ENCODE measurements at places on chromosomes 7 and 10. TPM values are rescaled to one million over a fixed set of nuclear protein-coding genes. Genes with fewer than 3 reads are reported as not detected.
A peak's percentile ranks its signal among the peaks of the same experiment; 100 is the strongest.

SLC39A12 gene
- total RNA-seq, result not detected

- DNase-seq, result no peak
Measured at GRCh38 chr10:93313798-93314197, 168.3 kb downstream of the MYOF start.

OR2A5 gene
- total RNA-seq, result not detected

DNA sequence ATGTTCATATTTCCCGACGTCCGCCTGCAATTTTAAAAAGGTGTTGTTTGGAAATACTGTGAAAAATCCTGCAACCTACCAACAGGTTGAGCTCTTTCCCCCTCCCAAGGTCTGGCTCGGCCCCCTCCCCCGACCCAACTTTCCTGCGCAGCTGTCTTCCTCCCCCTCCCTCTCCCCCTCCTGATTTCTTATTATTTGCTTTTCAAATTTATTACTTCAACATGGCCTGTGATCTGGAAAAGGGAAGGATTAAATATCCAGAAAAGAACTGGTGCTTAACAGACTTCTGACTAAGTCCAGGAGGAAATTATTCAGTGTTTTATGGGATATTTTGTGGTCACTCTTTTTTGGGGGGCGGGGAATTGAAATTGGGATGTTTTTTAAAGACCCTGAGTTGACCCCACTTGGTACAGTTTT is 2.4 kb downstream of the ARID5B start:
- DNase-seq, result no peak

GRCh38 chr10:47107007-47107747 is 192.8 kb upstream of the GDF10 start:
- DNase-seq, result no peak

RAPGEF5 gene
- total RNA-seq, result 0.86 TPM

DNA sequence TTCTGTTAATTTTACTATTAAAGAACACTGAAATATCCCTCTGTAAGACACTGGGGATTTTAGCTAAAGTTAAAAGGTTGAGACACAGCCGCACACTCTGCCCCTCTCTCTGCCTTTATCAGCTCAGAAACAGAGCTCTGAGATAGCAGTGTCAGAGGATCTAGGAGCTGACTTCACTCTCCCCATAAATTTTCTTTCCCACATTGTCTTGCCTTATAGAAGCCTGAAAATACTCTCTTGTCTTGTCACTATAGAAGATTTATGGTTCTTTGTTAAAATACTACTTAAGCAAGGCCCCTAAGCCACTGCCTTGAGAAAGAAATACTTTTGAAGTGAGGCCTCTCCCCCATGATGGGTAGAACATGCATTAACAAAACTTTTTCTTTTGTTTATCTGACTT is 105.7 kb upstream of the C10orf90 start:
- DNase-seq, result no peak

DNA sequence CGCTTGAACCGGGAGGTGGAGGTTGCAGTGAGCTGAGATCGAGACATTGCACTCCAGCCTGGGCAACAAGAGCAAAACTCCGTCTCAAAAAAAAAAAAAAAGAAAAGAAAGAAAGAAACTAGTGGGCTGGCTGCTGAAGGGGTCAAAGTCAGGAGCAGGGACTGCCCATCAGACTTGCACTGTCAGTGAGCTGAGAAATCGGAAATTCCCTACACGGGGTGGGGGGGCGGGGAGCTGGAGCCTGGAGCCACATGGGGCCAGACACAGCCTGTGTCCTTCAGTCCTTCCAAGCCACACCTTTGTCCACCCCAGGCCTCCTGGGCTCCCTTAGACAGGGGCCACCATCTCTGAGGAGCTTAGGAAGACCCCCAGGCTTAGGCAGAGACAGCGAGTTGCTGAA is 34.5 kb downstream of the SRRM3 start:
- DNase-seq, result no peak

DNA sequence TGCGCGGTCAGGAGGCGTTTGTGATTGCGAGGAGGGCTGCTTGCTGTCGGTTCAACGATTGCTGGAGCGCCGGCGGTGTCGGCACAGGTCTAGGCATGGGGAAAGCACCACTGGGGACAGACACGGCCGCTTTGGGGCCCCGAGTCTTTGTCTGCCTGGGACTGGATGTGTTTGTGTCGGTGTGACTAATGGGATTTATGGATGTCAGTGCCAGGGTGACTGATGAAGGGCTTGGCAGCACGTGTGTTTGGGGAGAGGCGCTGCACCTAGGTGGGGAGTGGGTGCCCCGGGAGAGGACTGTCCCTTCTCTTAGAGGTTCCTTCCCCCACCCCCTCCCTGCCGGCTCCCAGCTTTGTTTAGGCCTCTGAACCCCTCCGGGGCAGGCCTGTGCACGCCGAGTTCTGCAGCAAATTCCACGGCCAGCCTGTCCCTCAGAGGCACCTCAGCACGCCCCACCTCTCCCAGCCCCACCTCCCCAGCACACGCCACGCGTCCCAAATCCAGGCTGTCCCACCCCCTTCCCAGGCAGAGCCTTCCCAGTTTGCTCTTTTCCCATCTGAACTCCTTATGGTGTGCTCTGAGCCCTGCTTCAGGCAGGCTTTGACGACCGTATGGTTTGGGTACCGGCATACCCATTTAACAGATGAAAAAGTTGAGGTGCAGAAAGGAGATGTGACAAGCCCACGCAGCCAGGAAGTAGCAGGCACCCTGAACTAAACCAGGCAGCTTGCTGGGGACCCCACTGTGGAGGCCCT is 6.4 kb upstream of the TNRC18 start:
- DNase-seq, result peak; percentile 68

DNA sequence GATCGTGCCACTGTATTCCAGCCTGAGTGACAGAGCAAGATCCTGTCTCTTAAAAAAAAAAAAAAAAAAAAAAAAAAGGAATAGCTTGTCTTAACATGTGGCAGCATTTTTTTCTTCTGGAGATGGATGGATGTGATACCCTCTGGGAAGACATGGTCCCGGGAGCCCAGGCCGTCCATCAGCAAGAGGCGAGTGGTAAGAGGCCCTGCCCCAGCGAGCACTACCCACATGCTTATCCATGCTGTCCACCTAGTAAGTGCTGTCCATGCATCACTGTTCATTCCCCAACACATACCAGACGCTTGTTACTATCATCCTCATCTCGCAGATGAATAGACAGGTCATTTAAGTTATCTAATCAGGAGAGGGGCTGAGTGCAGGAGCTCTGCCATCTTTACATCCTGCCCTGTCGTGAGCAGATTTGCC is 12.9 kb downstream of the ATP6V1F start:
- DNase-seq, result no peak

AZGP1 gene
- total RNA-seq, result not detected

DNA sequence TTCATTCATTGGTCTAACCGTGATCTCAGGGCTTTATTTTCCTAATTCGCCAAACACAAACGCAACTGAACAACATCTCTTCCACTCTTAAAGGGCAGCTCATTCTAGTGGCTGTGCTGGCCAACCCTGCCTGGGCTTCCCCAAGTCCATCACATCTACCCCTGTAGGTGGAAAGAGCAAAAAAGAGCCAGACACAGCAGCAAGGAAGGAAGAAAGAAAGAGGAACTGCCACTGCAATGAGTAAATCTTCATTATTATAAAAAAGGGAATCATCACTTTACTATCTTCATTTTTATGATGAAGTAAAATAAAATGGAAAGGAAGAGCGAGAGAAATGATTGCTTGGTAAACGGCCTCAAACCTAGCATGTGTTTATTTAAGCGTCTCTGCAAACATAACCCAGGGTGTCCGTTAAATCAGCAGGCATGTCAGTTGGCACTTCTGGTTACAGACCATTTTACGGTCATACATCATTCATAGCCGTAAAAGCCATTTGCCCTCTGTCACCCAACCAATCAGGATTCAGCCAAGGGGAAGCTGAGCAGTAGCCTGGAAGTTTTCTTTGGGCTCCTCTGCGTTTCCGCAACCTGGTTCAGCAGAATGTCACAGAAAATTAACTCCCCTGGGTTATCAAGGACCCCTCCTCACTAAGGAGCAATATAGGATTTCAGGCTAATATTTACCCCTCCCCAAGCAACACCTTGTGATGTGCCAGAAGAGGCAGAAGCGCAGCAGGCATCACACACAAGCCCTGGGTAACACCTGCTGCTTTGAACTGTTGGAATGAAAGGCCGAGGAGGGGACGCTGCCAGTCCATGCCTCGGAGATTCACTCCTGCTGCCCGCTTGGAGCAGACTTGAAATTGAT is 234.0 kb downstream of the SNX10 start:
- DNase-seq, result no peak

DNA sequence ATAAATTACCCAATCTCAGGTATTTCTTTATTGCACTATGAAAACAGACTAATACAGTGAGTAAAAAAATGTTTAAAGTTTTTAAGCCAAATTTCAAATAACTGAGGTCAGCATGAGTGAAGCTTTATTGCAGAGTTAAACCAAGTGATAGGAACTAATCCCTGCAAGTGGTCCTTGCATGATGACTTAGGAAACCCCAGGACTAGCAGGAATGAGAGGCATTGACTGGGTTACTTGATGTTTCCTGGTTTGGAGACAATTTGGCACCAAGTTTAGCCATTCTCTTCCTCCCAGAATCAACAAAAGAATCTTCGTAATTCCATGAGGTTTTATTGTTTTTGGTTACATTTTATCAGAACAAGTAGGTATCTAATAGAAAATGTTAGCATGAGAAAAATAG is 194.2 kb downstream of the BICC1 start:
- DNase-seq, result no peak

- DNase-seq, result peak; percentile 18
Measured at GRCh38 chr7:106369816-106370215, 85.0 kb upstream of the NAMPT start.

- DNase-seq, result peak; percentile 17
Measured at GRCh38 chr7:70040970-70041766, 442.9 kb downstream of the AUTS2 start.

DNA sequence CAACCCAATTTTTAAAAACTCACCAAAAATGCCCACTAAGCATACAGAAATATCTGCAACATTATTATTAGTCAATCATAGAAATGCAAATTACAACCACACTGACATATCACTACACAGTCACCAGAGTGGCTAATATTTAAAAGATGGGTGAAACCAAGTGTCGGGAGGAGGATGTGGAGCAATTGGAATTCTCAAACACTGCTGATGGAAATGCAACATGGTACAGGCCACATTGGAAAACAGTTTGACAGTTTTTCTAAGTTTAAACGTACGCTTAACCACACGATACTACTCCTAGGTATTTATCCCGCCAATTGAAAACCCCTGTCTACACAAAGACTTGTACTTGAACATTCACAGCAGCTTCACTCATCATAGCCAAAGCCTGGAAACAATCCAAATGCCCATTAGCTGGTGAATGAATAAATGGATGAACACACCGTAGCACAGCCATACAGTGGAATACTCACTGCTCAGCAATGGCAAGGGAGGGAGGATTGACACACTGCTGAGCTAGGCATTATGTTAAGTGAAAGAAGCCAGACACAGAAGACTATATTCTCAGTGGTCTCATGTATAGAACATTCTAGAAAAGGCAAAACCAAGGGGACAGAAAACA is 16.3 kb downstream of the GCK start:
- no peak for DNase-seq

GRCh38 chr10:80050752-80051151 is 27.7 kb upstream of the TMEM254 start:
- no peak for DNase-seq

SRGN gene
- 112 TPM for total RNA-seq

ATP6V0A4 gene
- under 0.01 TPM for total RNA-seq

DNA sequence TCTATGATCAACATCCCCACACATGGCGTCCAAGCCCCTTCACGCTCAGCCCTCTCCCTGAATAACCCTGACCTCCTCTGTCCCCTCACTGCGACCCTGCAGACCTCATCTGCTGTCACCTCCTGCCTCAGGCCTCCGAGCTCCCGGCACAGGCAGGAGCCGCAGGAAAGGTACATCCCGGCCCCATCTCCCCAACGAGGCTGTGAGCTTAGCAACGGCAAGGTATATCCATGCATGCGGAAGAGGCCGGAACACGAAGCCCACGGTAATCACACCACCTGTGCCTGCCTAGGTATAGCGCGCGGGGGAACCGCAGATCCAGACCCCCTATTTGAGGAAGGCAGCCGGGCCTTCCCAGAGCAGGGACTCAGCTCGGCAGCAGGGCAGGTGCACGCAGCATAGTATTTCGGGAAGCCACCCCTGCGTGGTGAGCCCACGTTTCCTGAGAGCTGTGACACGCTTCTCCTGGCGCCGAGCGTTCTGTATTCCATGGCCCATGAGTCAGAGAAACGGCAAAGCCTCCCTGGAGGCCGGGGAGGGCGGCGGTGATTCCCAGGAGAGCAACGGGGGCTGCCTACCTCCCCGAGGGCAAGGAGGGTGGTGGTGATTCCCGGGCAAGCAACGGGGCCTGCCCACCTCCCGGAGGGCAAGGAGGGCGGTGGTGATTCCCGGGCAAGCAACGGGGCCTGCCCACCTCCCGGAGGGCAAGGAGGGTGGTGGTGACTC is 50.1 kb upstream of the DNAAF5 start:
- no peak for DNase-seq

TMEM270 gene
- total RNA-seq, result not detected

AGFG2 gene
- total RNA-seq, result 19.0 TPM

GRCh38 chr7:98909487-98909886 is 31.2 kb downstream of the TRRAP start:
- no peak for DNase-seq

DNA sequence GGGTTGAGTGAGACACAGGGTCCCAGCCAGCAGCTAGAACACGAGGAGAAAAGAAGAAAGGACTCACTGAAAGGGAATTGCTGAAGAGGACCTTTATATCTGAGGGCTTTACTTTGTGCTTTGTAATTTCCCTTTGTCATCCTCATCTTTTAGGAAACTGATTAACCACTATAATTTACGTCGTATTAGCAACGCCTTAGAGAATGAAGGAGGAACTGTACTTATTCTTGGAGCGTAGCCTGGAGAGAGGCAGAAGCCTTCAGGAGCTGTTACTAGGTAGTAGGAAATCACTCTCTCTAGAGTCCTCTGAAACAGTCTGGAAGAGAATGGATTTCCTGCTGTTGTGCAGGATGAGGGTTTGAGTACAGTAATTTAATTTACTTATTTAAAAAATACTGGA is 101.0 kb upstream of the STEAP1B start:
- no peak for DNase-seq

TUBAL3 gene
- total RNA-seq, result not detected

- no peak for DNase-seq
Measured at GRCh38 chr7:47605816-47606575, 24.1 kb upstream of the TNS3 start.

DNA sequence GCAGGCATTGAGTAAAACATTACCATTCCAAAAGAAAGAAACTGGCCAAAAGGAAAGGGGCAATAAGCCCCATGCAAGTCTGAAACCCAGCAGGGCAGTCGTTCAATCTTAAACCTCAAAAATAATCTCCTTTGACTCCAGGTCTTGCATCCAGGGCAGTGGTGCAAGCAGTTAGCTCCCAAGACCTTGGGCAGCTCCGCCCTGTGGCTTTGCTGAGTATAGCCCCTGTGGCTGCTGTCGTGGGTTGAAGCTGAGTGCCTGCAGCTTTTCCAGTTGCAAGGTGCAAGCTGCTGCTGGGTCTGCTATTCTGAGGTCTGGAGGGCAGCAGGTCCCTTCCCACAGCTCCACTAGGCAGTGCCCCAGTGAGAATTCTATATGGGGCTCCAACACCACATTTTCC is 580.1 kb upstream of the AUTS2 start:
- no peak for DNase-seq

WEE2 gene
- total RNA-seq, result 0.32 TPM

VAX1 gene
- total RNA-seq, result not detected

GRCh38 chr10:35214607-35215020 is 88.0 kb downstream of the CREM start:
- DNase-seq, result no peak

CTNNA3 gene
- not detected for total RNA-seq

Data from fibroblast of villous mesenchyme (primary cell).